ENCODE measurements at places on chromosomes 11 and 22. TPM values are rescaled to one million over a fixed set of nuclear protein-coding genes. Genes with fewer than 3 reads are reported as not detected.

The UPK3A gene
- total RNA-seq: 0.44 TPM

The LARGE1 gene
- 56.6 TPM for total RNA-seq

DNA sequence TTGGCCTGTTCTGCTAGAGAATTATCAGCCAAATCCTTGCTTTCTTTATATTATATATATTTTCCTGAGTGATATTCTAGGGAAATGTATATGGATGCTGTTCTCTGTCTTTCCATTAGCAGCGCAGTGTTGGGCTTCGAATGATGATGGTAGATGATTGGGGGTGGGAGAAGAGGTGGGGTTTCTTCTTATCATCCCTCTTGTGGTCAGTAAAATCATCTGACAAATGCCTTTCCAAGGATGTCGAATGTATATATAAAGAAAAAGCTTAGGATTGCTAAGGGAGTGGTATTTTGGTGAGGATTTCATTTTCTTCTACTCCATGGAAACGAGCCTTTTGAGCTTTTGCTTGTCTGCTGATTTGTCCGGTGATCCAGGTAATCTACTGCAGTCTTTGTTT, 48.9 kb downstream of the ARHGEF12 start:
- no peaks in the 10 kb centered on the region for H3K36me3 ChIP-seq
- H3K27ac ChIP-seq: no peak overlapping the region
- H3K4me3 ChIP-seq: no peak overlapping the region
- no peak for DNase-seq
- no peaks in the 10 kb centered on the region for H3K27me3 ChIP-seq

DNA sequence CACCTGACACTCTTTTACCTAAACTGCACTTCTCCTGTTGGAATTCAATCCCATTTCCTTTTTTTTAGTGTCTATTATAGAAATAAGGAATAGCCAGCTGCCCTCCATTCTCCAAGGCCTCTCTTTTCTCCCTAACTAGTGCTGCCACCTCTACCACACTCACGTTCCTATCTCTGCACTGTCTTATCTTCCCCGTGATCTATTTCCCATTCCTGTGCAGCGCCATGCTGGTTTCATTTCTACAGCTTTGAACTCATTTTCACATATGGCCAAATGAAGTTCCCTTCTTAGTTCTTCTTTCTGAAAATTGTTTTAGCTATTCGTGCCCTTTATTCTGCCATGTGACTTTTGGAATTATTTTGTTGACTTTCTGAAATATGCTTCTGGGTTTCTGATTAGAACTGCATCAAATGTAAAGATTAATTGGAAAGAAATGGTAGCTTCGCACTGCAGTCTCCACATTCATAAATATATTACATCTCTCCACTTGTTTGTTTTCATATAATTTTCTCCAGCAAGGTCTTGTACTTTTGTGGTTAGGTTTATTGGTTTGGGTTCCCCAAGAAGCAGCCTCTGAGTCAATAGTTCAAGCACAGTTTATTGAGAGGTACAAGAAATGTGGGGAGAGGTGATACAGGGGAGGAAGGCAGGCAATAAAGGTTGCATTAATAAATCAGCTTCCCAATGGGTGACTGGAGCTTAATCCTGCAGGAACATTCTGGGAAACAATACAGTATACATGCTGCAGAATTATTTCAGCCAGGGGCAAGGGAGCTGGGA, 43.7 kb upstream of the DRD2 start:
- H3K27me3 ChIP-seq: no peaks in the 10 kb centered on the region
- no peak for DNase-seq
- no peaks in the 10 kb centered on the region for H3K36me3 ChIP-seq

DNA sequence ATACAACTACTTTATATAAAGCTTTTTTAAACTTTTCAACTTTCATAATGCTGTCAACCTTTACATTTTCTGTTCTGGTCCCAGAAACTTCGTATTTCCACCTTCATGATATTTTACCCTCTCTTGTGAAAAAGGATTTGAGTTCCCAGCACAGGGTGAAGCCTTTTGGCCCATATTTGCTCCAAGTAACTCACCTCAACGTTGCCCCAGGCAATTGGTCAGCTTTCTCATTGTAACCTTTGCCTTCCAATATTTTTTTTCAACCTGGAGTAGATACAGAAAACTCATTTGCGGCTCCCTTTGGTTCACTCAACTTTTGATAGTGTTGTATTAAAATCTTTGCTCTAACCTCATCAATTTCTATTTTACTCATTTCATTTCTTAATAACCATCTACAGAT, 21.1 kb upstream of the FAR1 start:
- no peaks in the 10 kb centered on the region for H3K36me3 ChIP-seq
- no peak for DNase-seq
- H3K27me3 ChIP-seq: no peaks in the 10 kb centered on the region
- H3K4me3 ChIP-seq: no peak overlapping the region
- no peak overlapping the region for H3K27ac ChIP-seq
- no peaks in the 10 kb centered on the region for H3K4me1 ChIP-seq

The CHRDL2 gene
- total RNA-seq: not detected

DNA sequence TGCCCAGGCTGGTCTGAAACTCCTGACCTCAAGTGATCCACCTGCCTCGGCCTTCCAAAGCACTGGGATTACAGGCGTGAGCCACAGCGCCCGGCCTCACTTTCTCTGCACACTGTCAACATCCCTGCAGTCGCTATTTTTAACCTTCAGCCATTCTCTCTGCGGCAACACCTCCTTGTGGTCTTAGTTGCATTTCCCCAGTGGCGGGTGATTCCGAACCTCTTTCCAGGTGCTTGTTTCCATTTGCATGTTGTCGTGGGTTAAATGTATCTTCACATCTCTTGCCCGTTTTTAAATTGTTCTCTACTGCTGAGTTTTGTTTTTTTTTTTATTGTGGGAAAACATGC, 2.2 kb upstream of the SCT start:
- H3K27me3 ChIP-seq: peaks cover 15% of the 10 kb centered on the region
- no peak overlapping the region for H3K27ac ChIP-seq

The GGT1 gene
- 112 TPM for total RNA-seq

The APOL4 gene
- total RNA-seq: 24.7 TPM

DNA sequence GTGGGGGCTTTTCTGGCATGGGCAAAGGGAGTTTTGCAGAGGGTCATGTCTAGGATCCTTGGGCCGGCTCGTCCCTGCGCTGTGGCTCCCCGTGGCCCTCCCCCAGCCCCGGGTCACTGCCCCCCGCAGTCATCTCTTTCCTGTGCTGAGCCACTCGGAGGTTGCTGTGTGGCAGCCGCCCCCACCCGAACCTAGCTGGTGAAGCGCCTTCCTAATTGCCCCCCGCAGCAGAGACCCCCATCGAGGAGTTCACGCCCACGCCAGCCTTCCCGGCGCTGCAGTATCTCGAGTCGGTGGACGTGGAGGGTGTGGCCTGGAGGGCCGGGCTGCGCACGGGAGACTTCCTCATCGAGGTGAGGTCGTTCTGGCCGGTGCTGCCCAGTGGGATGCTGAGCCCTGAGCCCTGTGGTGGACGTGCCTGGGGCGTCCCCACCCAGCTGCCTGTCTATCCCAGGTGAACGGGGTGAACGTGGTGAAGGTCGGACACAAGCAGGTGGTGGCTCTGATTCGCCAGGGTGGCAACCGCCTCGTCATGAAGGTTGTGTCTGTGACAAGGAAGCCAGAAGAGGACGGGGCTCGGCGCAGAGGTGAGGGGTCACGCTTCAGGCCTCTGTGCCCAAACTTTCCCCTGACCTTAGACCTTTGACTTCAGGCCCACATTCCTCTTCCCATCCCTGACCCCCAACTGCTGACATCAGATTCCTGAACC, 32.0 kb downstream of the SHANK3 start:
- peak overlapping the region; percentile 22 for H3K27ac ChIP-seq
- DNase-seq: no peak
- H3K27me3 ChIP-seq: no peaks in the 10 kb centered on the region

GRCh38 chr11:36373016-36374010, 77.2 kb downstream of the PRR5L start:
- DNase-seq: no peak
- H3K27me3 ChIP-seq: no peaks in the 10 kb centered on the region
- peaks cover 20% of the 10 kb centered on the region for H3K4me1 ChIP-seq
- H3K4me3 ChIP-seq: no peak overlapping the region
- no peak overlapping the region for H3K27ac ChIP-seq

The TMPRSS13 gene
- 11.9 TPM for total RNA-seq

DNA sequence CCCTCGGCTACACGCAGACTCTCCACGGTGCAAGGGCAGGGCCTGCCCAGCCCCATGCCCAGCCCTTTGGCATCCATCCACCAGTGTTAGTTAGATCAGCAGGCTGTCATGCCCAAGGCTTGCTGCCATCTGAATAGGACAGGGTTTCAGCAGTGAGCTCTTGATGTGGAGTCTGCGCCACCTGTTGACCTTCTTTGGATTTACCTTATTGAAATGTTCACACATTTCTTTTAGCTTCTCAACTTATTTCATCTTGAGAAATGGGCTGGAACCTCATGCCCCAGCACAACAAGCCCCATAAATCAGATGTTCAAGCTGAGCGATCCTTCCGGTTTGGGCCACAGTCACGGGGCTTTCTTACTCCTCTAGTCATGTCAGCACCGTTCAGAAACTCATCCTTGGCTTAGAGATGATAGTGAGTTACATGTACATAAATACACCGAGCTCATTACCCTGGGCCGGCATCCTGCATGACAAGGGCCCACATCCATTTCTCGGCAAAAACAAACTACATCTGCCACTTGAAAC, 61.7 kb downstream of the PARVB start:
- H3K36me3 ChIP-seq: no peaks in the 10 kb centered on the region
- H3K4me1 ChIP-seq: peaks cover 16% of the 10 kb centered on the region
- H3K27me3 ChIP-seq: no peaks in the 10 kb centered on the region
- no peak for DNase-seq

GRCh38 chr22:23147617-23148387, 2.5 kb downstream of the RAB36 start:
- no peaks in the 10 kb centered on the region for H3K36me3 ChIP-seq
- H3K4me1 ChIP-seq: peaks cover 81% of the 10 kb centered on the region
- no peaks in the 10 kb centered on the region for H3K27me3 ChIP-seq

The MYRF gene
- total RNA-seq: 50.1 TPM

DNA sequence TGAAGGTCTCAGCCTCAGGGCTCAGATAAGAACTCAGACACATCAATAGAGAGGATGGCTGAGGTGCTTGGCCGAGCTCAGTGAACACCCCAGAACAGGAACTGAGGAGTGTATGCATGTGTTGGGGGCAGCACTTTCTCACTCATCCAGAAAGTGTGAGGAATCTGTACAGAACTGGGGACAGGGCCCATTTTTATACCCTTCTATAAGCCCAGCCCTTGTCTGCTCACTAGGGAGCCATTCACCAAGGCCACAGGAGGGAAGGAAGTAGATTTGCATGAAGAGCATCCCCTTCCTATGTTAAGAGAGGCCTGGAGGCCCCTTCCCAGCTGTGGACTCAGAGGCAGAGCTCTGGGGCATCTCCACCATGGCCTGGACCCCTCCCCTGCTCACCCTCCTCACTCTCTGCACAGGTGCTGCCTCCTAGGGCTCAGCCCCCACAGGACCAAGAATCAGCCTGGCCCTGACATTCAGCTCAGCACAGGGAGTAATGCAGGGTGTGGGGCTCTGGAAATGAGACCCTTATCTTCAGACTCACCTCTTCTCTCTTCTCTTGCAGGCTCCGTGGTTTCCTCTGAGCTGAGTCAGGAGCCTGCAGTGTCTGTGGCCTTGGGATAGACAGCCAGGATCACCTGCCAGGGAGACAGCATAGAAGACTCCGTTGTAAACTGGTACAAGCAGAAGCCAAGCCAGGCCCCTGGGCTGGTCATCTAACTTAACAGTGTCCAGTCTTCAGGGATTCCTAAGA, 39.9 kb upstream of the GGTLC2 start:
- no peak for DNase-seq
- H3K4me1 ChIP-seq: no peaks in the 10 kb centered on the region
- H3K4me3 ChIP-seq: no peak overlapping the region
- no peaks in the 10 kb centered on the region for H3K36me3 ChIP-seq
- no peak overlapping the region for H3K27ac ChIP-seq

DNA sequence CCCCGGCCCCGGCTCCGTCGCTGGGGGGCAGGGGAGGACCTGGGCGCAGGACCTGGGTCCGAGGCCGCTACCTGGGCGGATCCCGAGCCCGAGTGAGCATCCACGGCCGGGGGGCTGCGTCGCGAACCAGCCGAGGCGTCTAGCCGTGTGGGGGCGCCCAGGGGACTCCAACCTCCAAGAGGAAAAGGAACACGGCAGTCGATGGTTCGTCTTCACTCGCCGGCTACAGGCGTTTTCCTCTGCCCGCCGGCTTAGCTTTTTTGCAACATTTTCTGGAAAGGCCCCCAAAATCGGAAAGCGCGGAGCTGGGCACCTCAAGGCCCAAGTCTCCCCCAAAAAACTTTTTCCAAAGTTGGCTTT, 666 bp downstream of the PDGFB start:
- DNase-seq: no peak
- H3K27ac ChIP-seq: peak overlapping the region; percentile 88
- H3K27me3 ChIP-seq: no peaks in the 10 kb centered on the region
- H3K36me3 ChIP-seq: no peaks in the 10 kb centered on the region

DNA sequence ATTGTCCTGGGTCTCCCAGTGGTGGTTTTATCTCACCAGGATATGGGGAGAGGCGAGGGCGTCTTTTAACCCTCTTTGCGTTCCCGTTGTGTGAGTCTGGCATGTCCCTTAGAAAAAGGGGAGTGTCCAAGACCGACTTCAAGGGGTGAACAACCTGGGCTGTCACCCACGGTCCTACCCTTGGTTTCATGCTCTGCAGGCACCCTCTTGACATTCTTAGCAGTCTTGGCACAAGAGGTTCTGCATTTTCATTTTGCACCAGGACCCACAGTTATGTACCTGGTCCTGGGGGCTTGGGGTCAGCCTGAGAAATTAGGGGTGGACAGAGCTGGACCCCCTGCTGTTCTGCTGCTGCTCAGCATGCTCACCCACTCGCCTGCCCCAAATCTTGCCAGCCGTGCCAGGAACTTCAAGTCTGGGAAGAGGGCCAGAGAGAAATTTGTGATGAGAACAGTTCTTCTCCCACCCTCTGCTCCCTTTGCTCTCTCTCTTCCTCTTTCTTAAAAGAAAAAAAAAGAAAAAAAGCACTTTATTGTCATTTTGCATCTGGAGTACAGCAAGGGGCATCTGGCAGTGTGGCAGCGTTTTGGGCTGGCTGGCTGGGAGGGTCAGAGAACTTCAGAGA, 471.2 kb downstream of the MIAT start:
- DNase-seq: no peak
- no peaks in the 10 kb centered on the region for H3K36me3 ChIP-seq
- H3K27me3 ChIP-seq: no peaks in the 10 kb centered on the region
- H3K4me3 ChIP-seq: no peak overlapping the region

DNA sequence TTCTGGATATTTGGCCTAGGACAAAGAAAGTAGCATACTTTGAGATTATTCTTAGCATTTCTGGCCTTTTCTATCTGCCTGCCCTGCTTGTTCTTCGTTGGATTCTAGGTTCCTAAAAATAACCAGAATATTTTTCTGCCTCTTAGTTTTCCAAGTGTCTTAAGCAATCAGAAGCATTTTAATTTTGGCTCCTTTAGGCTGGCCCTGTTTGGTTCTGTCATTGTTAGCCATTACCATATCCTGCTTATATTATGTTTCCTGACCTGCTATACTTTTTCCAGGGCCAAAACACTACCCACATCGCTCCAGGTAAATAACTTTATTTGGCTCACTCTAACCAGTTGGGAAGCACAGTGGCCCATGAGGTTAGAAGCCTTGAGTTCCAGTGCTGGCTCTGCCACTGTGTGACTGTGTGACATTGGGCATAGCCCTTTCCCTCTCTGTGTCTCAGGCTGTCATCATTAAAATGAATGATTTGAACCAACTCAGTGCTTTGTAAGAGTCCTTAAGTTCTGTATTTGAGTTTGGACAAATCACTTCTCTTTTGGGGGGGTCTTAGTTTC, 91.1 kb downstream of the STIM1 start:
- peak overlapping the region; percentile 57 for H3K27ac ChIP-seq
- no peaks in the 10 kb centered on the region for H3K36me3 ChIP-seq
- DNase-seq: no peak
- no peak overlapping the region for H3K4me3 ChIP-seq
